ENCODE measurements at places on chromosomes 4 and X.

GRCh38 chrX:53048169-53049126, at the start of gene GPR173:
TSS of gene GPR173 (plus strand) at chrX:53048789. CDS start at chrX:53076622, 27,833 bp downstream.
- no peak for DNase-seq

DNA sequence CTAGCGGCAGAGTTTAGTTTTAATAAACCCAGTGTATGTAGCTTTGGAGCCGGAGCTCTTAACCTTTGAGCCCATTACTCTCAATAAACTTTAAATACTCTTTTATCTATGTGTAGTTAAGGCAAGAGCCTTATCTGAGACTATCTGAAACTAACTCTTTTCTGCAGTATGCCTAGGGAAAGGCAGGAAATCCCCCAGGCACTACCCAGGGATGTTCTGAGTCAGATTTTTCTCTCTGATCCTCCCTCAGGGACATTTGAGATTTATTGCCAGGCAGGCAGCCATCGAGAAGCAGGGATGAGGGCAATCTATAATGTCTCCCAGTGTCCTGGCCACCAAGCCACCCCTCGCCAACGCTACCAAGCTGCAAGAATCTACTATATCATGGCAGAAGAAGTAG, 39.1 kb downstream of the HEPH start:
- no peak for DNase-seq

GRCh38 chr4:80307774-80308465, 27.6 kb upstream of the CFAP299 start:
- no peak for DNase-seq

DNA sequence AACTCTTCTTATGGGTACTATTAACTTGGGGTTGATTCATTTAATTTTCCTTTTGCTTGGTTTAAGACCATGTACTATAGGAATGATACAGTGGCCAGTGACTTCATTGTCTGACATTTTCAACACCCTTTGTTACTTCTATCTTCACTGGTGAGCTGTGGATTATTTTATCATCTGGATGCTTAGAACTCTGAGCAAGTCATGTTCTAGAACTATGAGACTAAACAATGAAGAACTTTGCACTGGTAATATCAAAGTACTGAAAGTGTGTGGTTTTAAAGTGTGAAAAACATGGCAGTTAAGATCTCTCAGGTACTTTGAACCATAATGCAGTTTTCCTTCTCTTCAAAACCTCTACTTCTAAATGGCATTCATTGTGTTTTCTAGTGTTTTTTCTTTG, 47.8 kb downstream of the MAP7D3 start:
- no peak for DNase-seq

DNA sequence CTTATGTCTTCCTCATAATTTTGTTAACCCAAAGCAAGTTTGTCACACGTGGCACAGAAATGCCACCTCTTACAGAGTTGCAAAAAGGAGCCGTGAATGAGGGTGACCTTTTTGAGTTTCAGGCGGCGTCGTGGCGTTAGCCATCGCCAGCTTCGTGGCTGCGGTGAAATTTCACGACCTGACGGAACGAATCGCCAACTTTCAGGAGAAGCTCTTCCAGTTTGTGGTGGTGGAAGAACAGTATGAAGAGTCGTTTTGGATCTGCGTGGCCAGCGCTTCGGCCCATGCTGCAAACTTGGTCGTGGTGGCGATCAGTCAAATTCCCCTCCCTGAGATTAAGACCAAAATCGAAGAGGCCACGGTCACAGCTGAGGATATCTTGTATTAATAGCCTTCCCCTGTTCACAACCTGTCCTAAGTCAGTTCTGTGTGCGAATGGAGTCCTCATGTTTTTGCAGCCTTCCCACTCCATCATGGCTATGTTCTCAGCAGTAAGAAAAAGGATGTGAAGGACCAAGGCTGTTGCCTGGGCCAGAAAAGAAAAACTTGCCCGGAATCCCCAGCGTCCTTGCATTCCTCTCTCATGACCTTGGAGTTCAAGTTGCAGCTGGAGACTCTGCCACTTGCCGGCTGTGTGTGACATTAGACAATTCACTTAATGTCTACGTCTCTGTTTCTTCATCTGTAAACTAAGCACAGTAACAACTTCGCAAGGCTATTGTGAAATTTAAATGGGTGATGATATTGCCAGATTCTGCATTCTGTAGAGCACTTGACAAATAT, 11.9 kb downstream of the CLRN2 start:
- DNase-seq = no peak

DNA sequence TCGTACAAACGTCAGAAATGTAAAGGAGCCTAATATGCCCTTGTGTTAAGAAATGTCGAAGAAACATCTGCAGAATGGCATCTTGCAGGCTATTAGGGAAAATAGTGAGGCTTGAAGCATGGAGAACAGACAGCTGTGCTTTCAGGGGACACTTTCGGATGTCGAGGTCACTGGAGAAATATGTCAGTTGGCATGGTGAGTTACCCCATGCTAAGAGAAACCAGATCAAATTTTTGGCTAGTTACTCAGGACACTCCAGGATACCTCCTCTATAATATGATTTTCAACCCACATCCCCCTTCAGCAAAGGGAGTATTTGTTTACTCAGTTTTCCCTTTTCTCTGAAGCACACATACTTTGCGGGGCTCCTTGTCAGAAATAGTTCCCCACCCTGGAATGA, 171.4 kb downstream of the GPC3 start:
- no peak for DNase-seq

GRCh38 chr4:31294655-31295480, 574.7 kb downstream of the PCDH7 start:
- DNase-seq = no peak

GRCh38 chrX:84175958-84176357, 12.0 kb downstream of the RPS6KA6 start:
- DNase-seq = no peak

- DNase-seq = no peak
These were observed 5.4 kb upstream of the NEUROG2 start for GRCh38 chr4:112521123-112522023.

DNA sequence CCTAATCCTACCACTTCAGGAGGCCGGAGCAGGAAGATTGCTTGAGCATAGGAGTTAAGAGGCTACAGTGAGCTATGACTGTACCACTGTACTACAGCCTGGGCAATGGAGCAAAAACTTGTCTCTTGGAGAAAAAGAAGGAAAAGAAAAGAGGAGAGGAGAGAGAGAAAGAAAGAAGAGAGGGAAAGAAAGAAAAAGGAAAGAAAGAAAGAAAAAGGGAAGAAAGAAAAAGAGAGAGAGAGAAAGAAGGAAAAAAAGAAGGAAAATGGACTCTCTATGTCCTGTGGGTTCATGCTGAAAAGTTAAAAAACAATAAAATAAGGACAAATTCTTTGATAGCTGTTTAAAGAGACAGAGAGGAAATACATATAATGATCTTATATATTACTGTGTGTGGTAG, 13.3 kb upstream of the ABRAXAS1 start:
- no peak for DNase-seq

DNA sequence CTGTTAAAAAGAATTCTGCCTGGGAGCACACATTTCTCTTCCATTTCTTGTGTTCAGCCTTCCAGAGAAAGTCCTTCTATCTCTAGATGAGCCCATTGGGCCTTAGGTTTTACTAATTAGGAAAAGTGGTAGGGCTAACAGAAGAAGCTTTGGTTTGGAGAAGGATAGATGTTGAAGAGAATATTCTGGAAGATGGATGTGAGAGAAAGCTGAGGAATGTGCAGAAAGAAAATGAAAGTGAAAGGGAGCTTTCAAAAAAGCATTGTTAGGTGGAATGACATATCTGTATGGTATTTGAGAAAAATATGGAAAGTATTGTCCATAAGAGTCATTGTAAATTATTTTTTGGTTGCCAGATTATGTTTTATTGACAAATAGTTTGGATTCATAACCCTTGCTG, 474.8 kb upstream of the SLIT2 start:
- no peak for DNase-seq

- DNase-seq = no peak
These were observed 46.9 kb upstream of the TAB3 start for GRCh38 chrX:30935985-30936384.

- DNase-seq = no peak
These were observed 12.8 kb downstream of the SCARB2 start for GRCh38 chr4:76200771-76201231.

DNA sequence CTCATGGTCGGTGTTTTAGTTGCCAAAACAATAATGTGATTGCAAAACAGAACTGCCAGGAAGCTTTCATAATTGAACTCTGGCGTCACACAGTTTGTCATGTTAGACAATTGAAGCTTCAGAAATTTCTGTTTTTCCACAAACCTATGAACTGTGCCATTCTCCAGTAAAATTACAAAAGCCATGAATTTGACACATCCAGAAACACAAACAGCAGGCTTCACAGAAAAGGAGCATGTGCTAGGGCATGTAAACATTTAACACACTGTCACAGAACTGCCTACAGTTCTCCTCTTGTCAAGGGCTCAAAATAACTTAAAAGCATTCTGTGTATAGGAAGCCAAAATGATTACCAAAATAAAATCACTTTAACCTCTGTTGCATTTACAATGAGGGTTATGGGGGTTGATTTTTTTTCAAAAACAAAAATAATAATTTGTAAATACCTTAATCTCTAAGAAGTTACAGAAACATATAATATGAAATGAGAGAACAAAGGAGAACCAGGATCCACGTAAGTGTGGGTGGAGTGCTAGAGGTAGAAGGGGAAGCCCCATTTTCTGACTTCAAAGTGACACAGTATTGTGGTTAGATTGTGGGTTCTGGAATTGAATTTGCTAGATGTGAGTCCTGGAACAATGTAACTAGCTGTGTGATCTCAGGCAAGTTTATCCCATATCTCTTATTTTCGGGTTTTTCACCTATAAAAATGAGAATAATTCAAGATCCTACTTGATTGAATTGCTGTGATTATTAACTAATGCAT, 295.0 kb downstream of the CENPC start:
- DNase-seq = no peak

DNA sequence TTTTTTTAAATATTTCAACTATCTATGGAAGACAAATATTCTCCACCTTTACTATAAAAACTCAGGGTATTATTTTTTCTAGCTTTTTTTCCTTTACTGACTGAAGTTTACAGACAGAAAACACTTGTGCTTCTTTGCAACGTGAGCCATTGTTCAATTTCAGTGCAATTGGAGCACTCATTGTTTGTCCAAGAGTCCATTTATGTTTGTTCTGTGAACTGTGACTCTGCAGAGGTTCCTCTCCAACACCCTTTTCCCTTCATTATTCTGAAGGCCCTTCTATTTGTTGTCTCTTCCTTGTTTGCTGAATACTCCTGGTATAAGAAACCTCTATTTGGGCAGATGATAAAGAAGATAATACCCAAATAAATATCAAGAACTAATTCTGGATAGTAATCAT, 37.4 kb downstream of the DAPP1 start:
- DNase-seq = no peak

GRCh38 chrX:40012868-40013265, 84.9 kb downstream of the BCOR start:
- peak; percentile 28 for DNase-seq

Data from stimulated activated CD4-positive, alpha-beta T cell treated with anti-CD3 and anti-CD28 coated beads, Interleukin-2, amount 100 ng/mL, for 24 hours (primary cell).